Esophagus squamous epithelium (tissue), 5 donors: ENCODE measurements at places on chromosomes 6 and 20.

GRCh38 chr20:34566978-34567891, 8.7 kb downstream of the MAP1LC3A start:
- no peak for DNase-seq

DNA sequence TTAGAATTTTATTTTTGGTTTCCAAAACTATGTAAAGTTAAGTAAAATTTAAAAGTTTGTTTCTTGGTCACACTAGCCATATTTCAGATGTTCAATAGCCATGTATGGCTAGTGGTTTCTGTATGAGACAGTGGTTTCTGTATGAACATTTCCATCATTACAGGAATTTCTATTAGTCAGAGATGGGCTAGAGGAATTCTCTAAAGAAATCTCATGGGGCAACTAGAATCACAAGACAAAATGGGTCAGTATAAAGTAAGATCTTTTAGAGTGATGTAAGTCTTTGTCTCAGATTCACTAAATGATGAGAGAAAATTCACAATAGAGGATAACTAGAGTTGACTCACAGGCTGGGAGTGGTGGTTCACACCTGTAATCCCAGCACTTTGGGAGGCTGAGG, 149.0 kb downstream of the FUT9 start:
- no peak for DNase-seq

GRCh38 chr20:49705358-49705757, 8.3 kb downstream of the B4GALT5 start:
- no peak for DNase-seq

GRCh38 chr20:37736132-37736531, 42.3 kb downstream of the CTNNBL1 start:
- no peak for DNase-seq

GRCh38 chr20:58829531-58829941, 21.2 kb downstream of the GNAS-AS1 start:
- no peak for DNase-seq
